ENCODE measurements at places on chromosomes 12 and 14.

DNA sequence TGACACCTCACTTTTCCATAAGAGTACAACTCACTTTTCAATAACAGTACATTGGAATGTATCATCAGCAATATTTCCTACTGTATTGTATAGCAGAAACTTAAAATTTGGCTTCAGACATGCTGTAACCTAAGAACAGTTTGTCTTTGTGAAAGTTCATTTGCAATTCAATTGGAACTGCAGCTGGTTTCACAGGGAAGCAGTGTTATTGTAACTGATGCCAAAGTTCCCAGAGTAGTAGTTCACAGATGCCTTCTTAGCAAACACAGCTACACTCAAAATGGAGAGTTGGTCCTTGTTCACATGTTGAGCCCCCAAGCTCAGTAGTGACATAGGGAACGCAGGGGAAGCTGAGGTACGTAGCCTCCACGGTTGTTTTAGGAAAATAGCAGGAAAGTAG, 23.3 kb downstream of the PPP1R36 start:
- DNase-seq = no peak

GRCh38 chr14:100294963-100295330, 11.3 kb downstream of the SLC25A29 start:
- DNase-seq = no peak

DNA sequence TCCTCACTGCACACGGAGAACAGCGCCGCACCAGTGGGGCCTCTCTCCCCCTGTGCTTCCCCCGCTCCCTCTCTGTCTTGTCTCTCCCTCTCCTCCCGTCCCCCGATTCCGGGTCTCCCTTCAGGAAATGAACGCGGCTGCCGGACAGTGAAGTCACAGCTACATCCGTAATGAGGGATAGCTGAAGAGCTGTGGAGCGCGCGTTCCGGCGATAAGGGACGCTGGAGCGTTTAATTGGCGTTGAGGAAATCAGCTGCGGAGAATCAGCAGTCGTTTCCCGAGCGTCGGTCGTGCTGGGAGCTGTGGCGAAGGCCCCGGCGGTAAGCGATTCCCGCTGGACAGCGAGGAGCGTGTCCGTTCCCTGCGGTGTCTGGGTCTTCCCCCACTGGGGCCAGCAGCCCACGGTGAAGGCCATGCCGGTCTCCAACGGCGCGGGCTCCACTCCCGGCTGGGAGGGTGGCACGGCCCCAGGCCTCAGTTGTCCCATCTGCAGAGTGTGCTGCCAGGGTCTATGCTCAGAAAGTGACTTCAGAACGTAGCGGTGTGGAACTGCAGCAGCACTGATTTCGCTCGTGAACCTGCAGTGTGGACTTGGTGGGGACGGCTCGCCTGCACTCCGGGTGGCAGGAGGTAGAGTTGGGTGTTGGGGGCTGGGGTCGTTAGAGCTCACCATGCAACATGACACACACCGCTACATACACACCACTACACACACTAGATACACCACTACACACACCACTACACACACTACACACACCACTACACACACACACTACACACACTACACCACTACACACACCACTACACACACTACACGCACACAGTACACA, 10.9 kb downstream of the NOC4L start:
- no peak for DNase-seq

GRCh38 chr12:11556682-11557081, 92.8 kb upstream of the ETV6 start:
- DNase-seq = no peak

DNA sequence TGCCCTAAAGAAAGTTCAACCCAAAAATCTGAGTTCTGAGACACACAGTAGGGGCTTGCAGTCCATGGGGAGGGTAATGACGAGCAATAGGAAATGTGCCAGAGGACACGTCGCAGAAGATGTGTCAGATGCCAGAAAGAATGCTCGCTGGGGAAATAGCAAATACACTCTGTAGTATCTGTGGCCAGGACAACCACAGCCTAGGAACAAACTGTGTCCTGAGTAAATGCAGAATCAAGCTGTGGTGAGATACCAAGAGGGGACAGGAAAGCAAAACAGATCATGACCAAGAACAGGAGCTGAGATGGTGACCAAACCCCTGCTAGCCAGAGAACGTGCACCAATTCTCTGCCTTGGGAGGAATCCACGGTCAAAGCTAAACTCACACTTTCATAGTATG, 9.1 kb downstream of the CRACR2A start:
- no peak for DNase-seq

DNA sequence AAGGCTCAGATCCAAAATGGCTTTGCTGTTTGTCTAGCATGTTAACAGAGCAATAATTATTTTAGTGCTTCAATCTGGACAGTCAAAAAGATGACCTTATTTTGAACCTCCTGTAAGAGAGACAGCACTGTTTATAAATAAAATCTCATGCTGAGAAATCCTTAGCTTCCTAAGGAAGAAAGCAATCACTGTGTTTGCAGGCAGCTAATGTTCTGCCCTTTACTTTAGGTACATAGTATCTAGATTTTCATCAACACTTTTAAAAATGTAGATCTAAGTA, 105.3 kb downstream of the PRKD1 start:
- DNase-seq = no peak

- DNase-seq = no peak
Observed at GRCh38 chr14:98622208-98623051, 649.6 kb downstream of the BCL11B start.

- no peak for DNase-seq
Observed at GRCh38 chr14:59897757-59898383, 22.1 kb upstream of the LRRC9 start.

- DNase-seq = no peak
Observed at GRCh38 chr12:132806857-132807256, 21.8 kb downstream of the GOLGA3 start.

- DNase-seq = no peak
Observed at GRCh38 chr14:79275292-79275655, 936.0 kb downstream of the DIO2 start.

- no peak for DNase-seq
Observed at GRCh38 chr12:65209655-65210043, 40.3 kb downstream of the LEMD3 start.

DNA sequence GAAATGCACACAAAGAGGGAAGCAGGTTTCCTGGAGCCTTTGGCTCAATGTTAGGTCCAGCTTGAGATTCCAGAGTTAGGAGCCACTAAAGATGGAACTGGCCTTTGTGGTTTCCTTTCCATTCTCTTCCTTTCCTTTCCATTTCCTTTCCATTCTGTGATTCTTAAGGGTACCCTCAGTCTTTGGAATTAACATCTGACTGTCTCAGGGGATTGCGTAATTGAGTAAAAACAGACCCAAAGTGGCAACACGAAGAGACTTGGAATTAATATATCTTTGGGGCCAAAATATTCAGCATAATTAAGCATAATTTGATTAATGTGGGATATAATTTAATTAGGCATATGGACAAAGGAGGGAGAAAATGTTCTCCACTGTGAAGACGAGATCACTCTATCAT, 205.6 kb downstream of the CRADD start:
- no peak for DNase-seq

GRCh38 chr12:105741786-105742566, 396.8 kb downstream of the NUAK1 start:
- peak; percentile 85 for DNase-seq

DNA sequence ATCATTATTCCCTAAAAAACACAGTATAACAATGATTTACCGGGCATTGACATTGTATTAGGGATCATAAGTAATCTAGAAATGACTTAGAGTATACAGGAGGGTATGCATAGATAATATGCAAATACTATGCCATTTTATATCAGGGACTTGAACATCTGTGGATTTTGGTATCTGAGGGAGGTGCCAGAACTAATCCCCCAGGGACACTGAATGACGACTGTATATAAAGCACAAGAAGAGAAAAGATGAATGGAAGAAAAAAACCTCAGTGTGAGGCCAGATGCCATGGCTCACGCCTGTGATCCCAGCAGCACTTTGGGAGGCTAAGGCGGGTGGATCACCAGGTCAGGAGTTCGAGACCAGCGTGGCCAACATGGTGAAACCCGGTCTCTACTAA, 25.5 kb upstream of the COX6A1 start:
- DNase-seq = no peak

- no peak for DNase-seq
Observed at GRCh38 chr14:86404425-86404824, 874.5 kb downstream of the FLRT2 start.

DNA sequence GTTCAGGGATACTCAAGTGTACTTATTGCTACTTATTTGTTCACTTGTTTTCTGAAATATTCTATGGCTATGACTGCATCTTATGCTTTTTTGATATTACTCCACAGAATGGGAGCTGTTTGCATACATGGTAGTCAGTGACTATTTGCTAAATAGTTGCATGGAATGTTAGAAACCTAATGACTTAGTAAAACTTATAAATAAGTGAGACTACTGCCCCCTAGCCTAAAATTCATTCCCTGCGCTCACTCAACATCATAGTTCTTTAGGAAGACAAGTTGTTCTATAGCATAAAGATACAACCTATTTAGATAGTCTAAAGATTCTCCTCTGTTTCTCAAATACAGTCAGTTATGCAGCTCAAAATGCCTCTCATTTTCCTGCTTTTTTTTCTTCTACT, 305.5 kb downstream of the CEP128 start:
- DNase-seq = no peak

- no peak for DNase-seq
Observed at GRCh38 chr14:91396013-91396660, 21.5 kb downstream of the CCDC88C start.

GRCh38 chr12:27276275-27276674, 32.2 kb downstream of the STK38L start:
- no peak for DNase-seq

- peak; percentile 72 for DNase-seq
Observed at GRCh38 chr12:2294651-2295475, 242.1 kb downstream of the CACNA1C start.

DNA sequence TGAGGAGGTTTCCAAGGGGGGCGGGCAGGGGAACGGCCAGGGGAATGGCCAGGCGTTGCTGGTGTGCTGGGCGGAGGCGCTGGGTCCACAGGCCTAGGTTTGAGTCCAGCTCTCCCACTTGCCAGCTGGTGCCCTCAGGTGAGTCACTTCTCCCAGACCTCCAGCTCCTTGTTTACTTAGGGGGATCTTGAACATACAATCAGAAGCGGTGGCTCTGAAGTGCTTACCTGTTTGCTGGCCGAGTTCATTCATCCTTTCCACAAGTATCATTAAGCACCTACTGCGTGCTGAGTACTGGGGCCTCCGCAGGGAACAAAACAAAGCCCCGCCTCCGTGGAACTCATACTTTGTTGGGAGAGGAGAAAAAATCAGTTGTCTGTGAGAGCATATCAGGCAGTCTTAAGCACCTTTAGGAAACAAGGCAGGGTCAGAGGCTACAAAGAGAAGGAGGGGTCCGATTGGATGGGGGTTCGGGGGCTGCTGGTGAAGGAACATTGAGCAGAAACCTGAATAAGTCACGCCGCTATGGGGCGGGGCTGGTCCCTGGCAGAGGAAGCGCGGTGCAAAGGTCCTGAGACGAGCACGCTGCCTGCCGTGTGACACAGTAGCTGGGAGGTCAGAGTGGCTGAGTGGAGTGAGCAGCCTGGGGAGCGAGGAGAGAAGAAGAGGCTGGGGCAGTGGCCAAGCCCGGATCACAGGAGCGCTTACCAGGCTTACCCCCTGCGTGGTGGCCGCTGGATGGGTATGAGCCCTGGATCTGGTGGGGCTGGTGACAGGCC, 15.1 kb downstream of the MVK start:
- DNase-seq = no peak

GRCh38 chr14:20204721-20205120, 14.0 kb downstream of the OR11G2 start:
- DNase-seq = no peak

DNA sequence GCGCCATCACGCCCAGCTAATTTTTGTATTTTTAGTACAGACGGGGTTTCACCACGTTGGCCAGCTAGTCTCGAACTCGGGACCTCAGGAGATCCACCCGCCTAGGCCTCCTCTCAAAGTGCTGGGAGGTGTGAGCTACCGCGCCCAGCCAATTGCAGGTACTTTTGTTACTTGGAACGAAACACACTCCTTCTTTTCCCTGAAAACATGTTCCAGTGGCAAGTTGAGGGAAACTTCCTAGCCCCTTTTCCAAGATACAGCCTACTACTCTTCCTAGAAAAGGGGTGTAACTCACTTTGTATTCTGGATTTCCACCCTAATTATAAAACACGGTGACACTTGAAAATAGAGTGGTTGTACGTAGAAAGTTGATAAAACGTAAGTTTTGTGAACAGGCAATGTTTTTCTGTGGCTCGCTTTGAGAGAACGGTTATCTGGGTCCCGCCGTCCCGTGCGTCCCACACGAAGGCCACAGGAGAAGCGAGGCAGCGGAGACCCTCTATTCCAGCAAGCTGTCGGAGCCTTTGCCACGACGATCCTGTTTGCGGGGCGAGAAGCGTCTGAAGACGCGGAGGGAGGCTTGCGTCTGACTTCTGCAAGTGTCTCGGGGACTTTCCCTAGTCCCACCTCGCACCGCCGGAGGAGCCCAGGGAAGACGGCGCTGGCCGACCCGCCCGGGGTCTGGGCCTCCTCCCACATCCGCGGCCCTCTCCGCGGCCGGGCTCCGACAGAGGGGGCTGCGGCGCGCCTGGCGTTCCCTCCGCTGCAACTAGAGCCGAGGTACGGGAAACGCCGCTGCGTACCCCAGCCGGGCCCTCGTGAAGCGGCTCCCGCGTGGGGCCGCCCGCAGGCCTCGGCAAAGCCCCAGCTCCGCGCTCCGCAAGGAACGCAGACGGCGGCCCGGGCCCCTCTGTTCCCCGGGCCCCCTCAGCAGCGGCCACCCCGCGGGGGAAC, 745 bp downstream of the CDCA4 start:
- DNase-seq = no peak

DNA sequence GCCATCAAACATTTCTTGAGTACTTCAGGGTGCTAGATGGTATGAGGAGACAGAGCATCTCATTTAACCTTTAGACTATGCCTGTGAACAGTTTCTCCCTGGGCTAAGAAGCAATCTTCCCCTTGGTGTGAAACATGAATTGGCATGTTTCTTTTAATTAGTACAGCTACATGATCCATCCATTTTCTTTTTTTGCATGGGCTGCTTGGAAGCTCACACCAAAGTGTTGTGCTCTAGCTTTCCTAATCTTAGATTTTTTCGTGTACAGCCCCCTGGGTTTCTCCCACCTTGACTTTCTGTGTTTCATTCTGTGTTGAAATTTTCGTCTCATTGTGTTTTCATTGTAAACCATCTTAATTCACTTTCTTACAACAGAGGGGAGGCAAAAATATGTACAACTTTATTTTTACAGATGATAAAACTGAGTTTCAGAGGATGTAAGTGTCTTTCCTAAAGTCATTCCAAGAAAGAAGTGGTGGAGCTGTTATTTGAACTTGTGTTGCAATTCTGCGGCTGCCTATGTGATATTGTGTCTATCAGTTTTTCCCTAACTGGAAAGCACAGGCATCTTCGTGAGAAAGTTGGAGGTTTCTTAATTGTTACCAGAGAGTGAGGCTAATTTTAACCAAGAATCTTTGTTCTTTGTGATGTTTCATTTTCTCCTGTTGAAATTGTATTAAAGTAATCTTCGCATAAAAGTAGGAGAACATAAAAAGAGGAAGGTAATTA, 64.5 kb downstream of the DAAM1 start:
- peak; percentile 76 for DNase-seq
